ENCODE measurements at places on chromosomes 11 and 22.

- DNase-seq = no peak
Measured at GRCh38 chr11:121383716-121384115, 68.4 kb upstream of the SORL1 start.

DNA sequence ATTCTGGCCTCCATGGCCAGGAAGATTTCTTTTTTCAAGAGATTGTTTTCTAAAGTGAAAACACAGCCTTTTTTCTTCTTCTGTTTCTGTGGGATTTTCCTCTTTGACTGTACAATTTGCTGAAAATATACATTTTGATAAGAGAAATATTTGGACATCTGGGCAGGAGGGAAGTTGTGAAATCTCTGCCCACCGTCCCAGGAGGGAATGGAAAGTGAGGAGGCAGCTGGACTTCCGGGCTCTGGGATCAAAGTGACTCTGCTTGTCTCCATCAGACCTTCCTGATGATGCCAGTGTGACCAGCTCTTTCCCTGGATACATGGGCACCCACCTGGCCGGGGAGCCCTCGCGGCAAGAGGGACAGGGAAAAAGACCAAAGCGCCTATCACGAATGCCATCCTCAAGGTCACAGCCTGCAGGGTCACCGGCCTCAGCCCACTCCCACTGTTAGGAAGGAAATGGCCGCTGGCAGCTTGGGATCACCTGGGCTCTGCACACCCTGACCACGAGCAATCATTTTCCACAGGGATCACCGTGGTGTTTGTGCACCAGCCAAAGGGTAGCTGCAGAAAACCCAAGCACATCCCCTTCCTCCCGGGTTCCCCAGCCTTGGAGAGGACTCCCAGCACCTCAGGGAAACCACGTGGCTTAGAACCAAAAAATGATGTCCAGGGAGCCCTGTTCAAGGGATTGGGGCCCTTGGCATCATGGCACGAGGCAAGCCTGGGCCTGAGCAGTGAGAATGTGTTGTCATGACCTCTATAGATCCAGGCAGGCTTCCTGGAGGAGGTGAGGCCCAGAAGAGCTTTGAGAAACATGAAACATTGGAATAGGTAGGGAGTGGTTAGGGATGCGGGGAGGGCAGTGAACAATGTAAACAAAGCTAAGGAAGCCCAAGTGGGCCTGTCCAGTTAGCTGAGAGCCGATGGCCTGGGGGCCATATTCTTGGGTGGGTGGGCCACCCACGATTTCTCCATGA lies 29.1 kb upstream of the CCND1 start:
- no peak for DNase-seq

- no peak for DNase-seq
Measured at GRCh38 chr22:50307890-50308596, 597 bp upstream of the PLXNB2 start.

DNA sequence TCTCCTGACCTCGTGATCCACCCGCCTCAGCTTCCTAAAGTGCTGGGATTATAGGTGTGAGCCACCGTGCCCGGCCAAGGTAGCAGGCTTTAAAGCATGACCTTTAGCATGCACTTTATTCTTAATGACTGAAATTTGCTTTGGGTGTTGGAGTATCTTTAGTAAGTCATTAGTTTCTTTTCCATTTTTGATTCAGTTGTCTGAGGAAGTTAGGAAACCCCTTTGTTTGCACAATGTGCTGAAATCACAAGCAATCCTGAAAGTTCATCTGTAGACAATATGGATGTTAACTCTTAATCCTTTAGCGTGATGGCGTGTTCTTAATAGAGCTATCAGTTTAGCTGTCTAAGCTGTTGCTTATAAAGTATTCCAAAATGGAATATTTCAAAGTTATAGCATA lies 16.8 kb downstream of the SDHD start:
- no peak for DNase-seq

GRCh38 chr11:1853376-1854131 lies 670 bp downstream of the LSP1 start:
- DNase-seq = no peak

DNA sequence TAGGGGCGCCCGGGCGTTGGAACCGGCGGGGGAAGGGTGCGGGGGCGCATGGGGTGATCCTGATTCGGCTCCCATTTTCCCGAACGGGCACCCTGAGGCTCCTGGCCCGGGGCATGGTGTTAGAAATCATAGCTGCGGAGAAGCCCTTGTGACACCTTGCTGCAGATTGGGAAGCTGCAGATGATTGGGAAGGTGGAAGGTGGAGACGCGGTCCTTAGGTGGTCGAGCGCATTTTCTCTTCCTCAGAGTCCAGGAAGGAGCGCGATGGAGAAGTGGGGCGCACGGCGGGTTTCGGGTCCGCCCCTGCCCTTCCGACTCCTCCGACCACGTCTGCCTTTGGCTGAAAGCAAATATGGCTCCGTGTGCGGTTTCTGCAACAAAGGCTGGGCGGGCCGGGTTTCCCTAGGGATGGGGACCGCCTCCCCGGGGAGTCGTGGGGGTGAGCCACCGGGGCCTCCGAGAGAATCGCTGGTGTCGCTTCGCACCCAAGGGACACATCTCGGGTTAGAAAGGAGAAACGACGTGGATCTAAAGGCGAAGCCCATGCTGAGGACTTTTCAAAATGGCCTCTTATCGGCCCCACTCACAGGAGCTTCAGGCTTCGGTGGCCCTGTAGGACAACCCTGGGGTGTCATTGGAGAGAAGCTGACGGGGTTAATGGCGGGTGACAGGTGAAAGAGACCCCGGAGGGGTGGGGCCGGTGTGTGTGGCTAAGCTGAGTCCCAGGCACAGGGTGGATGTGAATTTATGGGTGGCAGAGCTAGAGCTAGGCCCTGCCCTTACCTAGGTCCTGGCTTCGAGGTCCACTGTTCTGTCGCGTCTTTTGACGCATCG lies 707 bp upstream of the FTH1 start:
- no peak for DNase-seq

GRCh38 chr11:35794333-35794732 lies 131.8 kb downstream of the TRIM44 start:
- DNase-seq = no peak

DNA sequence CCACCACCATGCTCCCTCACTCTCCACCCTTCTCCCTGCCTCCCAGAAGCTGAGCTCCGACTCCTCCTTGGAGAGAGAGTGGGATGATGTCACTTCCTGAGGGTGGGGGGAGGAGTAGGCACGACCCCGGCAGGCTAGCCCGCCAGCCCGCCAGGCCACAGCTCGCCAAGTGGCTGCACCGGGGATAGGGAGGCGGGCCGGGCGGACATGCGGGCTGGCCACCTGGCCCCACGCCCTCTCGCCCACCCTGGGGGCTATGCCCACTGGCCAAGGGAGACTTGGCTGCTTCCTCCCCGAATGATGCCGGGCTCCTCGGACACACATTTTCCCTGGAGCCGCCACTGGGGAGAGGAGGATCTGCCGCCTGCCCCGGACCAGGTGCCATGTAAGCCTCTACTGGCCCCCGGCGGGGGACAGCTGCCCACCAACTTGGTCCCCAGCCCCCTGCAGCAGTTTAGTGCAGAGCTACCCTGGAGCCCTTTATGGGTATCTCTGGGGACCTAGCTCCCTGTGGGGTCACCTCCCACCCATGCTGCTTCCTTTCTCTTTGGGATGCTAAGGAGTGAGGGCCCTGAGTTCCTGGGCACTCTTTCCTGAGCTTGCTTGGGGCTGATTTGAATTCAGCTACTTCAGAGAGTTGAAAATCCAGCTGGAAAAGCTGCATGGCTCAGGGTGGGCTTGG lies 33.7 kb upstream of the MYRF start:
- no peak for DNase-seq

GRCh38 chr22:27718186-27719035 lies 83.1 kb downstream of the MN1 start:
- peak; percentile 11 for DNase-seq

GRCh38 chr22:32248276-32248675 lies 6.9 kb downstream of the SLC5A4 start:
- no peak for DNase-seq

- no peak for DNase-seq
Measured at GRCh38 chr11:79290761-79291160, 150.1 kb downstream of the TENM4 start.

DNA sequence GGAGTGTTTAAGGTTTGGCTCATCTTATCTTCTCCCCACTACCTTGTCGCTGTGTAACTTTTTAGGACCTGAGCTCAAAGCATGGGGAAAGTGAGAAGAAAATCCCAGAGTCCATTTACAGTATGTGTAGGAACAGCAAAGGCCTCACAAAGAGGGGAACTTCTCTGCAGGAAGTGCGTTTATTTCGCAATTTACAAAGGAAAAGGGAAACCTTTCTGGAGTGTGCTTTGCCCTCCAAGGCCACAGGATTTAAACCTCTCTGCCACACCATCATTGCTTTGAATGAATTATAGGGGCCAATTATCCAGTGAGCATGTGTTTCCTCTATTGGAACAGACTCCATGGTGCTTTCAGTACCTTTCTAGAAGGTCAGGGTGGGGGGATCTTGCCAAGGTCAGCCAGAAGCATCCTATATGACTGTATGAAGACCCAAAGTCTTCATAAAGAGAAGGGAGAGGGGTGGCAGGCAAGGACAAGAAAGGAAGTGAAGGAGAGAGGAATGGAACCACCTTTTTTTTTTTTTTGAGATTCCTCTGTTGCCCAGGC lies 68.1 kb upstream of the LMO2 start:
- peak; percentile 73 for DNase-seq

DNA sequence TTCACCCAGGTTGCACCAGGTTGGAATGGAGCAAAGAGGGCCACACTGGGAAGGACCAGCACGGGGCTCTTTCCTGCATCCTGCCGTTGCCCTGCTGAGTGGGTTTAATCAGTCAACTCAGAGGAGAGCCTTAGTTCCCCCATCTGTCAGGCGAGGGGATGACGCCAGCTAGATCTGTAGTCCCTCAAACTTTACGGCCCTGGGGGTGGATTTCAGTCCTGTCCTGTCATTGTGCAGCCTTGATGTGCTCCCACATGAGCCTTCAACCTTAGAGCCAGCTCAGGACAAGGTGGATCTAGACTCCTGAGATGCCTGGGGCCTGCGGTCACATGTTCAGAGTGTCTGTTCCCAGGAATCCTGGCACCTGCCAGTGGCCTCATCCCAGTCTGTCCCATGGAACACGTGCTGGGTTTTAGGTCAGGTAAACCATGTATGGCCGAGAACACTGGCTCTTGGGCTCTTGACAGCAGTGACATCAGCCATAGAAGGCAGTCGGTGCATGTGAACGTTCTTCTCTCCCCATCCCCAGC lies 104.3 kb downstream of the BCR start:
- no peak for DNase-seq

DNA sequence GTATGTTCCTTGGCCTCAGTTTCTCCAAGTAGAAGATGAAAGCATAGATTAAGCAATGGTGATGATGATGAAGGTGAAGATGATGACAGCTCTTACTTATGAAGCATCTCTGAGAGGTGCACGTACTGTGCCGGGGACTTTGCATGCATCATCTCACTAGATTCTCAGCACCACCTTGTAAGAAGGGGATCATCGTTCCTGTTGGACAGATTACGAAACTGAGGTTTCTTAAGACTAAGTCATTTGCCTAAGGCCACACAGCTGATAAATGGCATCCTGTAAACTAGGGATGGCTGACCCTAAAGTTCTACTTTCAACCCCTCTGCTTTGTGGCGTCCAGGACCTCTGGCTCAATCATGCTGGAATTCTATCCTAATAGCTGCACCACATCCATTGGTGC lies 8.7 kb downstream of the MS4A15 start:
- DNase-seq = no peak

DNA sequence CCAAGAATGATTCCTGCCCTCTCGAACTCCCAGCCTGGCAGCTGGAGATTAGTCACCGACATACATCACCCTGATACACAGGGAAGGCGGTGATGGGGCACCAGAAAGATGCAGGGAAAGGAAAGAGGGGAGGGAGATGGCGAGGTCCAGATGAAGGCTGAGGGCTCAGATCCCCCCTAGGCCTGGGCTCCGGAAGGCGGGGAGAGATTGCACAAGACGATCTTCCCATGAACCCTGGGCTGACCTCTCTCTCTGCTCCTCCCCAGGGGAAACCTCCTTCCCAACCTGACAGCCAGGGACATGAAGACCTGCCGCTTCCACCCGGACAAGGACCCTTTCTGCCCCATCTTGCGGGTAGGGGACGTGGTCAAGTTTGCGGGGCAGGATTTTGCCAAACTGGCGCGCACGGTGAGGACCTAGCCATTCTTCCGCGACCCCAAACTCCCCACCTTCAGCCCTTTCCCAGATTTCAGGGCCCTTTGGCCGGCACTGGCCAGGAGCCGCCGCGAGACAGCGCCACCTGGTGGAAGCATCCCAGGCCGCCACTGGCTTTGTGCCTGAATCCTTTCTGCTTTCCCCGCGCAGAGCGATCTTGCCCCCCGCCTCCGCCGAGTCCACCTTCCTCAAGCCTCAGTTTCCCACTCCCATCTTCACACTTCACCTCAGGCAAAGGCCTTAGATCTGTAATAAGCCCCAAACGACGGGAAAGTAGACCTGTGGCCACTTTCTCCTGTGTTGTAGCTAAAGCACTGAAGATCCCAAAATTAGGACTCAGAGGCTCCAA lies 11.5 kb downstream of the P2RX3 start:
- DNase-seq = peak; percentile 58

- peak; percentile 57 for DNase-seq
Measured at GRCh38 chr11:129881570-129882170, 13.7 kb downstream of the NFRKB start.

GRCh38 chr11:83023410-83023809 lies 48.3 kb downstream of the RAB30 start:
- no peak for DNase-seq

- DNase-seq = no peak
Measured at GRCh38 chr11:108803776-108804175, 138.9 kb downstream of the DDX10 start.

- DNase-seq = no peak
Measured at GRCh38 chr11:126592496-126593410, 237.3 kb downstream of the ST3GAL4 start.

DNA sequence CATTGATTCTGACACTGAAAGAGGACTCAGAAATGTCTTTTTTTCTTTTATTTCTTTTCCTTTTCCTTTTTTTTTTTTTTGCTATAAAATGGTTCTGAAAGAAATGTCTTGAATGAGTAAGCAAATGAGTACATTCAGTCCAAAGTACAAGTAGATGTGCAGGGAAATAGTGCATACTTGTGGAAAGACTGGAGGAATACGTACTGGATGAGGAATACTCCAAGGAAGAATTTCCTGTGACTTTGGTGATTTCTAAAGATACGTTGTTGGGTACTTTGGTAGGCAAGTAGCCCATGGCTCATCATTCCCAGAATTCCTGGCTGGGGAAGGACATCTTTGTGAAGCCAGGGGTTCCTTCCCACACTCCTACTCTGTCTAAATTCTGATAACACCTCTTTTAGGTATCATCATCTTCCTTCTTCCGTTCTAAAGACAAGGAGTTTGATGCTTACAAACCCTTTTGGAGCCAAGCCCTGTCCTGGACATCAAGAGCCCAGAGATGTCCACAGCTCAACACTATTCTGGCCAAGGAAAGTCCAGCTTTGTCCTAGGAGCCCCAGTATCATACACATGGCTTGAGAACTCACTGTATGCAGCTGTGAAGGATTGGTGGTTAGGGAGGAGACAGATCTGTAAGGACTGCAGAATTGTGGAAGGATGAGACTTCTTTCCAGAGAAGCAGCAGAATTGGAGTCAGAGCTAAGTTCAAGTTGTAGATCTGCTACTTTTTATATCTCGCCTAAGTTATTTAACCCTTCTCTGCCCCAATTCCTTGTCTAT lies 4.8 kb upstream of the NUP98 start:
- no peak for DNase-seq

GRCh38 chr22:47107431-47107830 lies 345.0 kb downstream of the TBC1D22A start:
- DNase-seq = no peak

- no peak for DNase-seq
Measured at GRCh38 chr11:133833898-133834681, 11.2 kb downstream of the SPATA19 start.

- DNase-seq = peak; percentile 22
Measured at GRCh38 chr11:126063507-126063852, 814 bp upstream of the CDON start.

GRCh38 chr11:68047437-68048290 lies 8.8 kb downstream of the TCIRG1 start:
- no peak for DNase-seq
